Effector CD4-positive, alpha-beta T cell (primary cell): ENCODE measurements at places on chromosomes 4 and X.

DNA sequence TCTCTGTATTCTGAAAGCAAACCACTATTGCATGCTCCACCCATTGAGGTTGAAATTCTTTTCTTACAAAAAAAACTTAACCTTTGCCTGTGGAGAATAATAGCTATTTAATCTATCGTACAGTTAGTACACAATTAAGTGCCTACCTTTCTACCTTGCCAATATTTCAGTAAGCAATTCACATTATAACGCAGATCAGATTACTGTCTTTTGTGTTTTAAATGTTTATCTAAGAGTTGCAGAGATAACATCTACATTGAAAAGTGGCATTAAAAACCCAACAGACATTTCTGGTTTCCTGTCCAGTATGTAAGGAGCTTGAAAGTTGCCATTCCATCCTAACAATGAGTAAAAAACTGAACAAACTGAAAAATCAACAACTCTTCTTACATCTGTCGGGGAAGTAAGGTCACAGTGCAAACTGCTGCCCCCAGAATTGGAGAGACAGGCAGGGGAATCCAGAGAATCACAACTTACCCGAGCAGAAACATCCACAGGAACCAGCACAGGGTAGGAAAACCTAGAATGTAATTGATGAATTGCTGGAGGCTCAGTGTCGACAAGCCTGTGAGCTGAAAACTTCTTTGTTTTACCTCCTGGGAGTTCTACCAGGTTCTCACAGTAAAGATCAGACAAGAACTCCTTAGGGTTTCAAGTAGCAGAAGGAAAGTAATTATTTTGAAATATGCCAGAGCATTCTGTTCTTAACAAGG is 27.3 kb upstream of the ACSL4 start:
- no peak for DNase-seq

- no peak for DNase-seq
Measured at GRCh38 chr4:88628746-88629145, 36.5 kb downstream of the HERC3 start.

GRCh38 chr4:100823066-100823992 is 305.5 kb upstream of the EMCN start:
- DNase-seq = no peak

- no peak for DNase-seq
Measured at GRCh38 chrX:31656013-31656412, 584.2 kb upstream of the FTHL17 start.

DNA sequence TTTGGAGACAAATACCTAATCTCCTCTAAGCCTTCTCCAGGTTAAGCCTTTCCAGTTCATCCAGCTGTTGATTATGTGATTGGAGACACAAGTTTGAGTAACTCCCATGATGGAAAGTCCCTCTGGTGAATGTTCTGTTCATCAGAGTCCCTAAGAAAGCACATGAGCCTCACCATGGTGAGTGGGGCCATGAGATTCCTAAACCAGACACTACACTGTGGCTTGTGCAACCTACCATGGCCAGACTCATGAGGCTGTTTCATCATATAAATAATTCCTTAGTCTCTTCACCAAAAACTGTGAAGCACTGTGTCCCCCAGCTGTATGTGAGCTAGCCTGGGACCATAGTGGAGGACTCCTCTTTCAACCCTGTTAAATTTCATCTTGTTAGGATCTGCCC is 14.4 kb downstream of the PKD2 start:
- no peak for DNase-seq

- DNase-seq = no peak
Measured at GRCh38 chr4:10032625-10033024, 11.3 kb upstream of the SLC2A9 start.

DNA sequence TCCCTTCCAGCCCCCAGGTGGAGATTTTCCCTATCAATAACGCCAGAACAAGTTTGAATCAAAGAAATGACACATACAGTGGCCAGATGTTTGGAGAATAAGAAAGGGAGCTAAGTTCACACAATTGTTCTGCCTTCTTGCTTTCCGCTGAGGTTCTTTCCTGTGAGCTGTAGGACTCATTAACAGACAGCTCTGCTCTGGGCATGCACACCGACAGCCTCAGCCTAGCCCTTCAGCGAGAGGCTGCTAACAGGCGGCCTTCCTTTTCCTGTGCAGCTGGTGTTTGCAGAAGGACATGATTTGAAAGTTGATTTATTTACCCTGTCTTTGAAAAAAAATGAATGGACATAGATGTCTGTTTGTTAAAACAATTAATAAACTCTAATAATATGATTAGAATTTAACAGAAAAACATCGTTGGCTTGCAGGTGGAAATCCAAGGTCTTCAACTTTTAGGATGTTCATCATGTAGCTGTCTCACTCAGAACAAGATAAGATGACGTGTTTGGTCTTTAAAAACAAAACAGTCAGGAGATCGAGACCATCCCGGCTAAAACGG is 183.3 kb downstream of the KDR start:
- no peak for DNase-seq

- no peak for DNase-seq
Measured at GRCh38 chr4:95156452-95156765, 392.4 kb downstream of the UNC5C start.

DNA sequence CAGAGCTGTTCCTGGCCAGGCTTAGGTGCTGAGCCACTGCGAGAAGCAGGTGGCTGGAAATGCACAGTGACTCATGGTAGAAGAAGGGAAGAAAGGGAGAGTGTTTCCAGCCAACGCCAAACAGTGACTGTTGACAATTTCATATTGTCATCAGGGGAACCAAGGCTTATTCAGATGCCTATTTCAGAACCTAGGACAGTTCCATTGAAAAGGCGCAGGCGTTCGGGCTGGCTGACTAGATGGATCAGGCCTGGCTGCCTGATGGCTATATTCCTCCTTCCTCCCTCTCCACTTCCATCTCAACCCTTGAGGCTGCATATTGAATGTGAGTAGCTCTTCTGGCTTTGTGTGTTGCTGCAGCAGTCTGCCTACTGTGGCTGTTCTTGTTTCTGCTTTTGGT is 73.0 kb upstream of the FRMPD4 start:
- no peak for DNase-seq

DNA sequence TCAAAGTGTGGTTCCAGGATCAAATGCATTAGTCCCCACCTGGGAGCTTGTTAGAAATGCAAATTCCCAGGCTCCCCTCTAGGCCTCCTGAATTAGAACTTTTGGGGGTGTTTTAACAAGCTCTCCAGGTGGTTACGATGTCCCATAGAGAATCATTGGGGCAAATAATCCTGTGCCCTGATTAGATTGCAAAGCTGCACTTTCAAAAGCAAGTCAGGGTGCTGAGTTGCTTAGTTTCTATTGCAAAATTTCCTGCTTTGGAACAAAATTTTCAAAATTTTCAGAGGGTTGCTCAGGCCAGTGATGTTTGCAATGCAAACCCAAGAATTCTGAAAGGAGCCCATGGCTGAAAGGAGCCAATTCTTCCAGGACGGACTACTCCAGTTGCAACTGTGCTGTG is 71.0 kb downstream of the MGST2 start:
- DNase-seq = no peak

- no peak for DNase-seq
Measured at GRCh38 chr4:129240816-129241215, 144.9 kb downstream of the C4orf33 start.

DNA sequence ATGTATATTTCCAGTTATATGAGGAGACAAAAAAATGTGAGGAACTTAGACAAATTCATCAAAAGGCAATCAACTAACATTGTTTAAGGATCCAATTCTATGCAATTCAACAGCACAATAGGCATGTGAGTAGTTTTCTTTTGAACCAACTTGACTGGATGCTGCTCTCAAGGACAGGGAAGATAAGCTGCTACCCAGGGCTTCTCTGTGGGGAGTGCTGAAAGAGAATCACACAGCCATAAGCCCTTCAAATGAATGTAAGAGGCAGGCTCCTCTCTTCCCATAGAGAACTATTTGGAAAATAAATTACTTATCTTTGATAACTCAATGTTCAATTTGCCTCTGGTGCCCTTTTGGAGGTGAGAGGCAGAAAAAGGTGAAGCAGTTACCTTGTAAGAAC is 1413.6 kb downstream of the PCDH7 start:
- no peak for DNase-seq

DNA sequence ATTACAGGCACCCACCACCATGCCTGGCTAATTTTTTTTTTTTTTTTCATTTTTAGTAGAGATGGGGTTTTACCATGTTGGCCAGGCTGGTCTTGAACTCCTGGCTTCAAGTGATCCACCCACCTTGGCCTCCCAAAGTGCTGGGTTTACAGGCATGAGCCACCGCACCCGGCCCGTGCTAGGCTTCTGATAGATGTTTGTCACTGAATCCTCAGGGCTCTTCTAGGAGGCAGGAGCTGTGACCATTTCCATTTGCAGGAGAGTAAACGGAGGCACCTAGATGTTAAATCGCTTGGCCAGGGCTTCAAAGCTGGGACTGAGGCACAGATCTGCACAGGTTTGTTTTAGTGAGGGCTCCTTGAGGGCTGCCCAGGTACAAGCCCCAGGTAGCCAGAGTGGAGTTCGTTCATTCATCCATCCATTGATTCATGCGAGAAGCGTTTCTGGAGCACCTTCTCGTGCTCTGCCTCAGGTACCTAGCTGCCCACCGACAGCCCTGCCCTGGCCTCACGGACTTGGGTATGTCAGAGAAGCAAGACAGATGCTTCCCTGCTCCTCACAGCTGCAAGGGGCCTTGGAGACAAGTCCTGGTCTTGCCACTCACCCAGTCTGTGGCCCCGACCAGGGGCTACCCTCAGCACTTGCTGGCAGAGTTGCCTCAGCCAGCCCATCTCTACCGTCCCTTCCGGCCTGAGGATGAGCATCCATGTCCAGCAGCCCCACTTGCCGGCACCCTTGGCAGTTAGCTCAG is 106.4 kb downstream of the PSAPL1 start:
- DNase-seq = no peak

DNA sequence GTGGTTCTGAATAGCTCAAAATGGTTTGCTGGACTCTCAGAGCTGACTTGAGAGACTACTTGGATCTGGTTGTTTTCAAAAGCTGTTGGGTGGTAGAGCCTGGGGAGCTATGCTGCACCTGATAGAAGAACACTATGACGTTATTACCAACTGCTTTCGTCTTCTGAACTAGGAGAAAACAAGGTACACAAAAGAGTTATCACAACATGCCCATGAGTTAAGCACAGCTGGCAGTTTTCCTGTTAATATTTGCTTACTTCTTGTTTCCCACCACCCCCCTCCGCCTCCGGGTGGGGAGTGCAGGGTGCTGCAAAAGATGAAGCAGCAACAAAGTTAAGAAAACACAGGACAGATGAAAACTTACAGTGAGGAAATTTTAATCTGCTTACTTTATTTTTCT is 69.1 kb downstream of the RASL11B start:
- DNase-seq = no peak

- no peak for DNase-seq
Measured at GRCh38 chr4:61628727-61629126, 428.6 kb downstream of the ADGRL3 start.

GRCh38 chr4:2441393-2442174 is 22.8 kb downstream of the CFAP99 start:
- DNase-seq = peak; percentile 55

DNA sequence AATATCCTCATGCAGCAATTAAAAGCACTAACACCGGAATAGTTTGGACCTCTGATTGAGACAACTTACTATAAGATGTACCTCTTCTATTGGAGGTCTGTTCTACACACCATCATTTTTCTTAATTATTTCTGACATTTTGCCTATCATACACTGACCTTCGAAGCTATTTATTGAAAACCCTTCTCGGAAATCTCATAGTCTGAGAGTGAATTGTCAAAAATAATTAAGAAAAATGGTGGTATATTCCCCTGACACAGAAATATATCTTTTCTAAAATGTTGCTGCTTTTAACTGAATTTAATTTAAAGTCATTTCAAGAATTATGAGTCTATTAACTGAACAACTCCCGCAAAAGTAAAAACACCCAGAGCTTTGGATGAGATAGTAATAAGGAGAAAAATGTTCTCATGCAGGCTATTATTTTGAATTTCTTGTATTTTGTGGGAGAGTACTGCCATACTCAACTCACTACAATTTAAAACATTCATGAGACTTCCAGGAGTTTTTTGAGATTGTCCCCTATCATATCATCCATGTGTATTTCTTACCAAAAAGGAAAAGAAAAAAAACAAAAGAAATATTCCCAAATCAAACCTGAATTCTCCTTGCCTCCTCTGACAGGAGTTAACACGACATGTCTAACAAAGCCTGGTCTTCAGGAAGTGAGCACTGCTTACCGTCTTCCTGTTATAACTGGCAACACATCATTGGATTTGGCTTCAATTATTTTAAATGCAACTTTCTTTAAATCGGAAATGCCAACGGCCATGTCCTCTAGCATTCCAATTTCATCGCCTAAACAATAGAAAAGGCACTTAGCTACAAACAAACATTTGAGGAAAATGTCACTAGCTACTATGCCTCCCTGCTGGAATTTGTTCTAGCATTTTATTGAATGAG is 485.3 kb downstream of the IL15 start:
- DNase-seq = no peak

DNA sequence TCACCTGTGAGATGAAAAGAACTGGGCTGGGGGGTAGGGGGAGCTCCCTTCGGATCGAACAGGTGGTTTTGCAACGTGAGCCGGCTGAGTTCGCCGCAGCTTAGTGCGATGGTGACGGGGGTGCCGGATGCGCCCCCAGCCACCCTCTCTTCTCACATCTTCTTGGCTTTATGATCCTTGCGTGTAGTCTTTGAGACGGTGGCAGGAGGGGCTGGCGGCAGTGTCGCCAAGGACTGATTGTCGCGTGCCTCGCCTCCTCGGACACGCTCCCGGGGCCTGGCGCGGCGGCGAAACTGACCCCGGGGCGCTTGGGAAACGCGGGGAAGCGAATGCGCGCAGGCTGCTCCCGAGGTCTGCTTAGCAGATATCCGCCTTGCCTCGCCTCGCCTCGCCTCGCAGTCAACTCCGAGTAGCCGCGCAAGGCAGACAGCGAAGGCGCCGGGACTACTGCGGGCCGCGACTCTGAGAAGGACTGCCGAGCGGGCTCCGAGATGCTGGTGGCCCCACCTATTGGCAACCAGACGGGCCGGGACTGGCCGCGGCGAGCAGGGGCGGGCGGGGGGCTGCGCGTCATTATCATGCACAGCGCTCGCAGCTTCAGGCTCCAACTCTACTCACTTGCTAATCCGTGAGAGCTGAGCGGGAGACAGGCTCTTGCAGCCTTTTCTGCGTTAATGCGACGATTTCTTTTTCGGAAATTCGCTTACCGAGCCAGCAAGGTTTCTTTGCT is 1.5 kb downstream of the GRID2 start:
- DNase-seq = no peak

- DNase-seq = no peak
Measured at GRCh38 chrX:21691512-21692018, 33.4 kb upstream of the KLHL34 start.

DNA sequence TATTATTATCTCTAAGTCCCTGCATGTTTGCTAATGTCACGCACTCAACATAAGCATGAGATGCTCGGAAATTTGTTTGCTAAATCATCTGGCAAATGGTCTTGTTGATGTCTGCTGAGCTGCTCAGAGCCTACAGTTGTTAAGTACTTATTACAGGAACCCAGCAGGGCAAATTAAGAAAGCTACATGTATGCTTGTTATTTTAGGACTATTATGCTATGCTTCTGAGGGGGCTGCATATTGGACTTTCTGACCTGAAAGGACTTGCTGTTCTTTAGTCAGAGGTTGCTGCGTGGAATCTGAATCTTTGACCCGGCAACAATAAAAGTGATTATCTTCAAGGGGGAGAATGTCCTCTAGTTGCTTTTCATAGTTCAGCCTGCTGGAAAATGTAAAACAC is 36.3 kb upstream of the TENM3 start:
- no peak for DNase-seq
